ENCODE measurements at places on chromosomes 6 and 20. TPM values are rescaled to one million over a fixed set of nuclear protein-coding genes. Genes with fewer than 3 reads are reported as not detected.

DNA sequence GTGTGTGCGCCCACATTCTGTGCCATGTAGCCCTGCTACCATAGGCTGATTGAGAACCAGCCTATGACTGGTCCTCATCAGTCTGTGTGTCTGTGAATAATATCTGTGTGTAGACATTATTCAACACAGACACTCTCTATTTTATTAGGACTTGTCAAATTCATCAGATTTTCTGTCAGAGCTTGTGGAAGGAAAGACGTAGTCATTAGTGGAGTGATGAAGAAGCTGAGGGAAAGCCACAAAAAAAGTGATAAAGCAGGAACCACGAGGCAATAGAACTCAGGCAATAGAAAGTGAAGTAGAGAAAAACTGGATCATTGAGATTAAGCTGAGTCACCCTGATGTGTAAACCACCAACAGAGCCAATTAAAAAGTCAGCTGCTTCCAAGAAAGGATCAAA is 122.2 kb upstream of the MARCKS start:
- peak; percentile 47 for DNase-seq

GRCh38 chr6:157025437-157025836 is 248.3 kb downstream of the ARID1B start:
- DNase-seq: no peak

DNA sequence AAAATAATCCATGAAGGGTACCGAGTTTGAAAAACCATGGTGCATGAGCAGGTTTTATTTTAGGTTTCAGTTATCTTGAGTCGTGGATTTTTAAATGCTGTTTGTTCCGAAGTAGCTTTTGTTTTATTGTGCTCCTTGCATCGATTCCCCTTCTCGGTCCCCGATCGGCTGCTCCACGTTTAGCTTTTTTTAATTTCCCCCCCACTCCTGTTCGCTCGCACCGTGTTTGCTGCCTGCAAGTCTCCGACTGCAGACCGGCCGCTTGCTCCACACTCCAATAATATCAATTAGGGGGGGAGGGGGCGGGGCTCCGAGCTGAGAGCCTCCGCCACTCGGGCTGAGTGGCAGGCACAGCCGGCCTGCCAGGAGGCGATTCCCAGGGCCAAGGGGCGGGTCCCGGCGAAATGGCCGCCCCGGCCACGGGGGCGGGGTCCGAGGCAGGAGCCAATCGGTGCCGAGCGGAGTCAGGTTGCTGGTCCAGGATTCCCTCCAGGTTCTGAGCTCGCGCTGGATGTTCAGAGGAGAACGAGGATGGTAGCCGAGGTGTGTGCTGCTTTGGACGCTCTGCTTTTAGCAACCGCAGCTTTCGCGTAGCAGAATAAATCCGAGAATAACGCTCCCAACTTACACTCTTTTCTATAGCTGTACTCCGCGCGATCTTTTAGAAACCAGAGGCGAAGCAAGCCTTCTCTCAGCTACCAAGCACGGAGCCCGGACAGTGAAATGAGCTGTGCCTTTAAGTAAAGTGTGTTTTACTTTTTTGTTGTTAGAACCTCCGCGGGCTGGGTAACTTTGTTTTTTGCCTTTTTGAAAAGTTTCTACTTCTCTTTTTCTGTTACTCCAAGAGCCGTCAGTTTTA is at the start of gene EPHA7:
TSS of gene EPHA7 (minus strand) at position 256 of the 859 bp plus-strand sequence. CDS start at position 38, 218 bp downstream.
- peak; percentile 68 for DNase-seq

GRCh38 chr20:4088766-4089165 is 73.4 kb upstream of the RNF24 start:
- no peak for DNase-seq

DNA sequence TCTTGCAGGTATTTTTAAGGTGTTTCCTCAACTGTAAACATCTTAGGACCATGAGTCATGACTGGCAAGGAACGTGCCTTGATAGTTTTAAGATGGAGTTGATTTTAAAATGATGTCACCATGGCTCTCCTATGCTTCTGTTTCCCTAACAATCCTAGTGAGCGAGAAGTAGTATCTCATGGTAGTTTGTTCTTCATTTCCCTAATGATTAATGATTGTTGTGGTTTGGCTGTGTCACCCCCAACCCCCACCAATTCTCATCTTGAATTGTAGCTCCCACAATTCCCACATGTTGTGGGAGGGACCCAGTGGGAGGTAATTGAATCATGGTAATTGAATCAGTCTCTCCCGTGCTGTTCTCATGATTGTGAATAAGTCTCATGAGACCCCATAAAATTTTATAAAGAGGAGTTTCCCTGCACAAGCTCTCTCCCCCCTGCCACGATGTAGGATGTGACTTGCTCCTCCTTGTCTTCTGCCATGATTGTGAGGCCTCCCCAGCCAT is 16.8 kb upstream of the BNIP5 start:
- DNase-seq: no peak

DNA sequence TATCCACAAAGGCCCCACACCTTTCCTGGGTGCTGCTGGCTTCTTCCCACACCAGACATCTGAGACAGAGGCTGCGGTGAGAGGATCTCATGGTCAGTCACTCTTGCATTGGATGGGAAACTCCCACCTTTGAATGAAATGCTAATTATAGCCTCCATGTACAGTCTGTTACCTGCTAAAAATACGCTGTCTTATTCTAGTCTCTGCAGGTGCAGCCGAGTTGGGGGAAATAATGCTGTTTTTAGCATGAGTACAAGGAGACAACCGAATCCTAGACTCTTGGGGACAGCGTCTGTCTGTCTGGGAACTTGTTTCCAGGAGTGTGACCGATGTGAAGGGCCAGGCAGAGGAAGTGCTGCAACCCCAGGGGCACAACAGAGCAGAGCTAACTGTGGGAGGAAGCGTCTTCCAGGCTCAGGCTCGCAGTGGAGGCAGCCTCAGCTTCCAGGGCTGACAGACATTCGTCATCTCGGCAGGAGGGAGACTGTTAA is 286.2 kb downstream of the PREX1 start:
- no peak for DNase-seq

DNA sequence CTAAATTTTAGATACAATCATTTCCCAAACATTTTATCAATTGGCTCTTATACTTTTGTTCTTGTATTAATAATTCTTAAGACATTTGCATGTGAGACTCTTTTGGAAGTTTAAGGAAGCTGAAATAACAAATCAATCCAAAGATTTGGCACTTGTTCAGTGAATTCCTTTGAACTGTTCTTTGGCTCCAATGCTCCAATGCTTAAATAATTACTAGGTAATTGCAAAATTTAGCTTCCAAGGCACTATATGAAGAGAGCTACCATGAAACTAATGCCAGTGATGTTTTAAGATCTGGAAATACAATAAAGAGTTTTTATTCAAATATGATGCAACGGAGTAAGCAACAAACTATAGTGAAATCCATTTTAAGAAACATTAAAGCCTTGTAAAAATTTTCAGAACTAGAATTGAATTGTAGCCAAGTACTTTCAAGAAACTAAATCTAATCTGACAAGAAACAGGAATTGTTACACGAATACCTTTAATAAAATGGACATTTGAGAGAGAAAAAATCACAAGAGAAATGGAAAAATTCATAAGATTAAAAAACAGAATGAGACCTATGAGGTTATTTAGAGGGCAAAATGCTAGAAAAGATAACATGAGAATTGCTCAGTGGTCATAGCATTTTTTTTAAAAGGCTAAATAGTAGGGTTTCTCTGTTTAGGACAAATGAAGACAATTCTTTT is 43.6 kb upstream of the SMLR1 start:
- DNase-seq: no peak

- no peak for DNase-seq
Measured at GRCh38 chr6:24997905-24998304, 62.1 kb upstream of the RIPOR2 start.

DNA sequence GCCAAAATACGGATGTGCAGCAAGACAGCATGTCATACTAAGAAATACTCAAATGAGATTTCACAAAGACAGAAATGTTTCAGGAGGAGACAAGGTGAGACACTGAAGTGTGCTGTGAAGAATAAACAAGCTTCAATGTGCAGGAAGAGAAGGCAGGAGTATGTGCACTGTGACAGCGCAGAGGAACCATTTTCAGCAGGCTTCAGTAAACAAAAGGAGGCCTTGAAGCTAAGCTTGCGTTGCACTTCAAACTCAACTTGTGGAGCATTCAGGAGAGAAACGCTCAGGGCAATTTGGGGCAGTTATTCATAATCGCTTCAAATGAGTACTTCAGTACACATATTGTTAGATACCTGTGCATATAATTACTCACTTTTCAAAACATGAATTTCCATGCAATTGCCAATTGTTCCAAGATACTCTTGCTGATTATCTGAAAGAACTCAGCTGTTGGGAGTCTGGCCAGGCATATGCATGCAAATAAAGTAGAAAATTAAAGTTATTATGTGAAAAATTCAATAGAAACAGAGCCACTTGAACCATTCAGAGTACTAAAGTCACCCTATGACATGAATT is 234.2 kb upstream of the OPRM1 start:
- no peak for DNase-seq

GRCh38 chr20:58310291-58310782 is 822 bp downstream of the RAB22A start:
- DNase-seq: peak; percentile 23

- no peak for DNase-seq
Measured at GRCh38 chr6:34276881-34277762, 28.3 kb upstream of the SMIM29 start.

GRCh38 chr20:35823147-35823546 is 51.3 kb downstream of the PHF20 start:
- peak; percentile 46 for DNase-seq

DNA sequence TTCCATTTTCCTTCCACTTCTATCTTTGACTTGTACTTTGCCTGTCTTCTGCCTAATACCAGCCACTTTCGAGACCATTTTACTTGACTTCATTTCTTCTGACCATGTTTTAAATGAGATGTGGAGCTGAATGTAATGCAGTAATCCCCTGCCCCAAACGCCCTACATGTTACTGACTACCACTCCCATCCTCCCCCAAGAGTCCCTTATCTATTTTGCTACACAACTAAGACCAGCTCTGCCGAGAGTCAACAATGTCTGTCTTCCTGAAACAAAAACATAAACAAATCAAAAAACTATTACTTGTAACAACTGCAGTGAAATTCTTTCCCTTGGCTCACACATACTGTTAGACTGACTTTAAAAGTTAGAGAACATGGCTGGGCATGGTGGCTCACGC is 27.1 kb upstream of the KIAA1586 start:
- DNase-seq: no peak

DNA sequence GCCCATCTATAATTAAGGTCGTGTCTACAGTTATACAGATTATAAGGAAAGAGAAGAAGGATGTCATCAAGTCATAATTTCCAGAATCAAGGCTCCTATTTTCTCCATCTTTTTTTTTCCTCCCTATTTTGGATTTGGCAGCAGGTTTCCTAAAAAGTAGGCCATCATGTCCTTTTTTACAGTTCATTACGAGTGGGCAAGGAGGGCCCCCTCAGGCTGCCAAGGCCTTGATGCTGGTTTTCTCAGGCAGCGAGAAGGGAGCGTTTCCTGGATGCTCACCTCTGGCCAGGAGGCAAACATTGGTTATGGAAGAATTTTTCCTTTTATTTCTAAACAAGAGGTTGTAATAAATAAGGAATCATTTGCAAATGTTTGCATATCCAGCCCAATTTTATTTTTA is 414.6 kb downstream of the DHX35 start:
- no peak for DNase-seq

DNA sequence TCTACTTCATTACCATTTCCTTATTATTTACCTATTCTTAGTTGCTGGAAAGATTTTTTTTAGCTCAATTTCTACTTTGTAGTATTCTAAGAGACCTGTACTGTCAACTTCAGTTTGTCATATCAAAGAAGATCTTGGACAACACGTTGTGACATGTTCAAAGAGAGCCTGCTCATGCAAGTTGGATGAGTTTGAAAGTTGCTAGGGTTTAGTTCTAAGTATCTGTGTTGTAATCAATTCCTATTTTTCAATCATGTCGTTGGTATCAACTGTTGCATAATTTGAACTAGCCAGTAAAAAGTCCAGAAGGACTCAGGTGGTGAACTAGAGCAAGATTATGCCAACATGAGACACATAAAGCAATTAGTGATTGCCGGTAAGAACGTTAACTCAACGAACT is 30.2 kb downstream of the PKIB start:
- DNase-seq: no peak

DNA sequence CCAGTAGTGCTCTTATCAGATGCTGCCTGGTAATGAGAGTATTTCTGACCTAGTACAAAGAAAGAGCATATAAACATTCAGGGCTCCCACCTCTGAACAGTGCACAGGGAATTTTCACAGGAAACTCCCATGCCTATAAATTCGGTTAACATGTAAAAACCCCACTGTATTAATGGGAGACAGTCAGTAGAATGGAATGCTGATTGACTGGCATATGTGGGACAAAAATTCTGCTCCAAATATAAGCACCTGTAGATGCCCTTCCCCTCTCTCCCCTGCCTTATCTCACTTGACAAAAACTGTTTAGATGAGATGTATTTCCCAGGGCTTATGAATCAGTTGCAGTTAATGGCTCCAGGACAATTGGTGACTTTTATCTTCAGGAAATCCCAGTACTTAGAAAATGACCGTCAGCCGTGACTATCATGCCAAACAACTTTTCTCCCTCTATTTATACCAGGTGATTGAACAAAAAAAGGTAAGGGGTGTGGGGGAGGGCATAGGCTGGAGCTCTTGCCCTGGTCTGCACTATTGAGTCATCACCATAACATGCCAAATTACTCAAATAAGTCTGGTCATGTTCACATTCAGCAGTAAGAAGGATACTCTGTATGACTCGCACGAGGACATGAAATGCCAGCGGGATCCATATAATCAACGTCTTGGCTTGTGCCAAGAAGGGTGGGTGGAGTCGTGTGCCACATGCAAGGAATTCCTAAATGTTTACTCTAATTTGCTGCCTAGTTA is 176.4 kb upstream of the BMP2 start:
- DNase-seq: peak; percentile 87

DNA sequence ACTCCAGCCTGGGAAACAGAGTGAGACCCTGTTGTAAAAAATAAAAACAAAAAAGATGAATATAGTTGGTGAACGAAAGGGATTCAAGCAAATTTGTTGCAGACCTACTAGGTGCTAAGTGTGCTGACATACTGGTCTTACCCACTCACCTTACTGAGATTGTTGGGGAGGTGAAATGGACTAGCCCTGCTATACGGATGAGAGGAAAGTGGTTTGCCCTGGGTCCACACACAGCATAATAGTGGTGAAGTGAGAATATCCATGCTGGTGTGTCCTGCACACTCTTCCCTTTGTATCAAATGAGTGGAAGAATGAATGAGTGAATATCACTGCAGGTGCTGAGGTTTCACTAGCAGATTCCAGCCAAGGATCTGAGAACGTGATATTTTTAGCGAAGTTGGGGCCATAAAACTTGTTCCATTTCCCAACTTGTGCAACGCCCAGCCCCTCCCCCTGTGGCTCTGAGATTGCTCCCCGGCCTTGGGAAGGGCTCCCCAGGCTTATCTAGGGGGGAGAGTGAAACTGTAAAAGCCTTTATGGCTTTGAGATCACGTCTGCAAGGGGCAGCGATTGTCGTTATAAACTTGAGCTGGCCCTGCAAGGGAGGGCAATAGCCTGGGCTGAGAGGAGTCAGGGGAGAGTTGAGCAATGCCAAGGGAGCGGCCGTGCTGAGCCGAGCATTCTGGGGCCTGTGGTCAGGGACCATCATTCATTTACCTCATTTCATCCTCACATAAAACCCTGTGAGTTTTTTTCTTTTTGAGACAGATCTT is 33.2 kb upstream of the TTPAL start:
- DNase-seq: no peak

Gene EBF4
- 0.10 TPM for total RNA-seq

Gene OR2J3
- total RNA-seq: not detected

Gene RAET1L
- total RNA-seq: not detected

Gene C20orf204
- 1.7 TPM for total RNA-seq

Gene PRR18
- not detected for total RNA-seq

Gene THBS2
- total RNA-seq: 90.8 TPM

Gene HRH3
- total RNA-seq: not detected

Gene ZC3H12D
- 0.48 TPM for total RNA-seq
